ENCODE measurements at places on chromosomes 5 and 9.

DNA sequence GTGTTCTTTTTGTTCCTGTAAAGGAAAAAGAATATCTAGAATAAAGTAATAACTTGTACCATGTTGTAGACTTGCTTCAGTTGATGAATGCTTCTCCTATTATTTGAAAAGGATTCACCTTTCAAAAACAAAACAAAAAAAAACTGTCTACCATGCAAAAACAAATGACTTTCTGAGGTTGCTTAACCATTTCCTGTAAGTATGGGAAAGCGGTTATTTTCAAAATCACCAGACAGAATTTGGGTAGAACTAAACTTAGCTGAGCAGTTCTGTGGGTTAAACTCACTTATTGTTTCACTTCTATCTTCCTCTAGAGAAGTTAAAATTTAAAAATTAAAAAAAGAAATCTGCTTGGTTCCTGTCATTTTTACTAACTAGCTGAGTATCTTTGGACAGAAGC, 25.2 kb downstream of the LNPEP start:
- DNase-seq = no peak

GRCh38 chr9:29044959-29045358, 1471.7 kb upstream of the C9orf72 start:
- DNase-seq = no peak

- no peak for DNase-seq
Observed at GRCh38 chr9:98178874-98179850, 13.3 kb downstream of the CORO2A start.

- DNase-seq = no peak
Observed at GRCh38 chr5:139666551-139666950, 18.4 kb downstream of the CXXC5 start.

DNA sequence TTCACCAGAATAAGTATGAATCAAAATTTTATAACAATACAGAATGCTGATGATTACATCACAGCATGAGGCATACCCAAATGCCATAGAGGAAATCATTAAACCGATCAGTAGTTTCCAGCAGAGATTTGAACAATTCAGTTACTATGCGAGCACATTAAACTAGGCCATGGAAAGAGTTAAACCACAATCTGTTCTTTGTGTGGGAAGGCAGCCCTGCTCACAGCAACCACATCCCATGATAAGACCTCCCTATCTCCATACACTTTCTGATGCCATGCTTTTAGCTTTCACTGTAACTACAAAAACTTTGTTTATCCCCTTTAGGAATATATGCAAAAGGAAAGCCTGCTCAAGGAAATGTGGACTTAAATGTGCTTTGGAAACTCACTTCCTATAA, 4.5 kb downstream of the NFIB start:
- no peak for DNase-seq

DNA sequence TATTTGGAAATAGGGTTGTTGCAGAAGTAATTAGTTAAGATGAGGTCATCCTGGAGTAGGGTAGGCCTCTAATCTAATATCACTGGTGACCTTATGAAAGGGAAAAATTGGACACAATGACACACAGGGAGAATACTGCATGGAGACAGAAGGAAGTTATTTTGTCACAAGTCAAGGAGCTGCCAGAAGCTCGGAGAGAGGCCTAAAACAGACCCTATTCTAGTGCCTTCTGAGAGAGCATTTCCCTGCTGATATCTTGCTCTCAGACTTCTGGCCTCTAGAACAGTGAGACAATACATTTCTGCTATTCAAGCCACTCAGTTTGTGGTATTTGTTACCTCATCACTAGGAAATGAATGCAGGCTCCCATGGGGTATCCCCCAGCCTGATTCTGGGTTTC, 332.9 kb downstream of the CSNK1G3 start:
- DNase-seq = no peak

DNA sequence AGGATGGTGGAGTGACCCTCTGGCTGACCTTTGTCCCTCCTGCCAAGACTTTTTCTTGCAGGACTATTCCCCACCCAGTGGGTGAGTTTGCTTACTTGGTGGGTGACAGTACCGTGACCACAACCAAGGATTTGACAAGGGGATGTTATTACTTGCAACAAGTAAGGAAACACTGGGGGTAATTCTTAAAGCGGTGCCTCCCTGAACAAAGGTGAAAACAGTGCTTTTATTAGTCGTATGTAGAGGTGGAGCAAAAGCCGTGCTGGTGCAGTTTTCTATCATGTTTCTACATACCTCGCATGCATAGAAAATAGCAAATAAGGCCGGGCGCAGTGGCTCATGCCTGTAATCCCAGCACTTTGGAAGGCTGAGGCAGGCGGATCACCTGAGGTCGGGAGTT, 41.0 kb upstream of the KDM4C start:
- no peak for DNase-seq

- DNase-seq = no peak
Observed at GRCh38 chr5:132867046-132867451, 607 bp downstream of the UQCRQ start.

DNA sequence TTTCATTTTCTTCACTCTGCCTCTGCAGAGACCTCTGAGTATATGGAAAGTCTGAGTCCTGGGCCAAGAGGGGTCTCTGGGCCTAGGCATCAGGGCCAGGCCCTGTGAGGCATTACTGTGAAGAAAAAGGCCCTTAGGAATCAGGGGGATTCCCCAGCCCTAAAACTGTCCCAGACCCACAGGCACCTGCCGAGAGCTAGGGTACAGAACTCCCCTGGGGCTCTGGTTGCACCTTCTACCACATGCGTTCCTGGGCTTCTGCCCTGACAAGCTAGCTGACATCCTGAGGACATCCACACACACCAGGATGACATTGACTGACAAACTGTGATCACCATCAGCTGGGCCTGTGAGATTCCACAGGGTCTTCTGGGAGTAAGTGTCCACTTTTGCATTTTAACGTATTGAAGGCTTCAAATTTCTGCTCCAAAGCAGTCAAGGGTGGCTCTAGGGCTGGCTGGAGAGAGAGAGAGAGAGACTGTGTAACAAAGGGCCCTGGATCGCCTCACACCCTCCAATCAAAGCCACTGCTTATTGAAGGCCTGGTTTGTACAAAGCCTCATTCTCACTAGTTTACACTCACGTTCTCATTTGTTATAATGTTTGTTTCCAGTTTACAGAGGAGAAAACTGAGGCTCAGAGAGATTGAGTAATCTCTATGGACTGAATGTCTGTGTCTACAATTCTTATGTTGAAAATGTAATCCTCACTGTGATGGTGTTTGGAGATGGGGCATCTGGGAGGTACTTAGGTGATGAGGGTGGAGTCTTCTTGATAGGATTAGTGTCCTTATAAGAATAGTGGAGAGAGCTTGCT, 45.1 kb downstream of the TGFBI start:
- no peak for DNase-seq

DNA sequence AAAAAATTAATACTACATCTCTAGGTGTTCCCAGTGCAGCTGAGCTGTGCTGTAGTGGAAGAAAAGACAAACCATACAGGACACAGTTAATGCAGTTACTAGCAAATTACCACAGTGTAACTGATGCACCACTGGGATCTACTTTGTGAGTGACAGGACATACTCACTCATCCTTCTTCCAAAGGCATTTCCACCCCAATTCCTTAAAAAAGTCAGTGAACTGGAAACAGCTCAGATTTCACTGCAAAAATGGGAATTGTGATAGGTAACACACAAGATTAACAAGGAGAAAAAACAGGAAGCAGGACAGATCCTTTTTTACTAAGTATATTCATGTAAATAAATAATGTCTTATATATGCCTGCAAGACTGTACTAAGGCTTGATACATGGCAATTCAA, 109.6 kb downstream of the DMAC1 start:
- DNase-seq = no peak

GRCh38 chr9:96121136-96121535, 180.8 kb downstream of the HSD17B3 start:
- DNase-seq = no peak

DNA sequence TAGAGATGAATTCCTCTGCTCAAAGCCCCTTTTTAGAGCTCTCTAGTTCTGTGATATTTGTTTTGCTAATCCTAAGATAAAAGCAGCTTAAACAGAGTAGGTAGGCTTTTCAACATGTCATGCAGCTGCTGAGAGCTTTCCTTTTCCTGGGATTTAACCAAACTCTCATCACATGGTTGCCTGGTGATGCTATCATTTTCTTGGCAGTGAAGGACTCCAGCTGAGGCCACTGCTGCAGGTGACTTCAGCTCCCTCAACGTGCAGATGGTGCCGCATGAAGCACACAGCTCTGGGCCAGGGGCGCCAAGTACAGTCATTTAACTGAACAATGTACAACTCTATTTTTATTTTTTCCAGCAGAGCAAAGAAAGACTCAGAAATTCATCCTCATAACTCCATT, 42.2 kb downstream of the SECISBP2 start:
- DNase-seq = no peak

DNA sequence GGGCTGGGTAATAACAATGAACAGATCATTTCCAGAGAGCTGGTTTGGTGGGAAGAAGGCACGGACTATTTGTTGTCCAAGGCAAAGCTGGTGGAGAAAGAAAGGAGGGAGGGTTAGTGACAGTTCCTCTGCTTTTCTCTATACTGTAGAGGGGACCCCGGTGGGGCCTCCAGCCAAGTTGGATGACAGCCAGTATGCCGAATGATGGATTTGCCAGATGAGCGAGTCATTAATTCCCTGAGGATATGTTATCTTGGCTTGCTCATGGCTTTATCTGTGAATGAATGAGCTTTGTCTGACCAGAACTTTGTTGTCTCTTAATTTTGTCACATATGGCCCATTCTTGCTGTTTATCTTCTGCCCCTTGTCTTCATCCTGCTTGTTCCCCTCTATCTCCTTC, 158.6 kb upstream of the GLRA1 start:
- DNase-seq = no peak

DNA sequence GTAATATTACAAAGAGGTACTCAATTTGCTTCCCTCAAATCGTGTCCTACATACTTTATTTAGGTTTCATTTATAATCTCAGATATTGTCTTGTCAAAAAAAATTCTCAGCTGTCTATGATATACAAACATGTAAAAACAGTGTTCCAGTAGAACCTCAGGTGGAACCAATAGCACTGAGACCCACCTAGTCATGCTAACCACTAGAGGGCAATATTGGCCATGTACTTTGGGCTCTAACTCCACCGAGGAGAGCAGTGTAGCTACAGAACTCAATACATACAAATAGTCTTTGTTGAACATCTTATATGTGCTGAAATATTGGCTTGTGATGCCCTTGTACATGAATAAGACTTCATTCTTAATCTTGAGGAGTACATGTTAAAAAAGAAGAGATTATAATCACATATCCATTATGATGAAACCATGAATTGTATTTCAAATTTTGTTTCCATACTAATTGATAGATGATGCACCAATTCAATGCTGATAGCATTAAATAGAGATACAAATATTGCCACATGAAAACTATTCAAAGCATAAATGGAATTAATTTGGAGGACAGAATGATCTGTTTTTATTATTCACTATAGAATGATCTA, 71.2 kb upstream of the CNTLN start:
- DNase-seq = no peak

DNA sequence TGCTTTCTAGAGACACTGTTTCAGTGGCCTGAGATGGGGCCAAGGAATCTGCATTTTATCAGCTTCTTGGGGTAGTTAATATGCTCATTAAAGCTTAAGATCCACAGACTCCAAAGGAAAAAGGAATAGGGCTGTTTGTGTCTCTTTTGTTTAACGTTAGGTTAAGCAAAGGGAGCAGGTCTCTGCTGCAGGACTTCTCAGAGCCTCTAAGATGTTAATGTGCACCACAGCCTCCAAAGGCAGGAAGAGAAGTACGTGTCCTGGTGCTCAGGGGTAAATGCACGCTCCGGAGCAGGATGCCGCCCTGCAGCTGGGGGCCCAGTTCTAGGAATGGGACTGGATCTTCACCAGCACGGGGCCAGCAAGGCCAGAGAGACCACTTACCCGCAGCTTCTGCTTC, 19.6 kb downstream of the SPARC start:
- no peak for DNase-seq

DNA sequence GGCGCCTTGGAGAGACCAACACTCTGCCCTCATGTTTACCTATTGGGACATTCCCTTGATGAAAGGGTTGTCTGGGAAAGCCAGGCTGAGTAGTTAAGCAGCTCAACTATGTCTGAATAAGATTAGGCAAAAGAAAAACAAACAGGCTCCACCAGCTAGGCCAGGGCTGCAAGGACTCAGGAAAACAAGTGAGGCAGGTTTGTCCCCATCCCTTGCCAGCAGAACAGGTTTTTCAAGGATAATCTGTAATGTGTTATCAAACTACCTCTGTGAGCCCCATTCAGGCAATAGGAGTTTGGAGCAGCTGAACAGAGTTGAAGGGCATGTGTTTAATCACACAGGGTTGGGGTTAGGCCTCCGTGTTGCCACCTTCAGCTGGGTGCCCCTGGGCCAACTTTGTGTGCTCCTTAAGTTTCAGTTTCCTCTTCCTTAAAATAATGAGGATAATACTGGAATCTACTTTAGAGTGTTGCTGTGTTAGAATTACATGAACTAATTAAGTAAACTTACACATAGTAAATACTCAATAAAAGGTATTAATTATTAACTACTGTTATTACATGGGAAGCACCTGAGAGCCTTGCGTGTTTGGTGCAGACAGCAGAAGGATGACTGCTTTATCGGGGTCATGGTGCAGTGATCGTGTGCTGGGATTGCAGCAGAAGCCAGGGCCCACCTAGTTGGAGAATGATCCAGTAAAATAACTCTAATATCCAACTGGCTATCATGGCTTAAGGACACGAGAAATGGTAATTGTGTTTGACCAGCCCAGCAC, 72.1 kb upstream of the ATP10B start:
- DNase-seq = no peak

GRCh38 chr5:58938563-58939424, 355.9 kb downstream of the RAB3C start:
- DNase-seq = no peak

DNA sequence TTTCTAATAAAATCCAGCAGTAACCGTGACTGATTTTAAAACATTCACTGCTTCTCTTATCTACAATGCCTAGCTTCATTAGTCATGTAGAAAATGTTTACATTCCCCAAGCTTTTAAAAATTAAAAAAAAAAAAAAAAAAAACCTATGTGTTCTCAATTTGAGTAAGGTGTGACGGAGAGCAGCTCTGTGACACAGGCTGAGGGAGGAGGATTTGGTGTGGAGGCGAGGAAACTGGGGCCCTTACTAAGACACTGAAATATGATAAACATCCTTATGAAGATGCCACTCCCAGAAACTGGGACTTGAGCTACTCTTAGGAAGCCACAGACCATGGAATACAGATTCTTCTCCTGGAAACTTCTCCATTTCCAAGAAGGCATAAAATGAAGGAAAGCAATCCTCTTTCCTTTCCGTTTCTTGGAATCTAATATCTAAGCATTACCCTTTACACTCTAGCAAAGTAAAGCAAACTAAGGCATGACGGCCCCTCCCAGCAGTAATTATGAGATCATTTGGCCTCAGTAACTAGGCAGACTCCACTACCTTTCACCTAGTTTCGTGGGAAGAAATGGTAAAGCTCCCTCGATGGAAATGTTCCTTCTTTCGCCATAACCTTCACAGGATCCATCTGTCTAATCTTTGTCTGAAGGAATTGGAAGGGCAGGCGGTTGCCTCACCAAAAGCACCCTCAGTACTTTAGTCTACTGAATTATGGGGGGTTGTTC, 23.5 kb downstream of the GRAMD2B start:
- no peak for DNase-seq

Data from stimulated activated CD8-positive, alpha-beta memory T cell treated with anti-CD3 and anti-CD28 coated beads, Interleukin-12 subunit alpha, Interleukin-12 subunit beta, amount 100 ng/mL, for 4 hours (primary cell).